ENCODE measurements at places on chromosomes 1 and 21. TPM values are rescaled to one million over a fixed set of nuclear protein-coding genes. Genes with fewer than 3 reads are reported as not detected.

RPTN gene
- not detected for total RNA-seq

LCE1C gene
- total RNA-seq = not detected

ITLN1 gene
- total RNA-seq = not detected

PTGS2 gene
- total RNA-seq = 7.5 TPM

KRTAP21-2 gene
- total RNA-seq = not detected

TRIM63 gene
- 1.8 TPM for total RNA-seq

KCNC4 gene
- 3.0 TPM for total RNA-seq

EPHA8 gene
- 0.03 TPM for total RNA-seq

TMEM61 gene
- 0.56 TPM for total RNA-seq

GRIK1 gene
- not detected for total RNA-seq

PRAMEF8 gene
- not detected for total RNA-seq

NOS1AP gene
- total RNA-seq = 0.18 TPM

HAO2 gene
- not detected for total RNA-seq

CAPN8 gene
- 1.8 TPM for total RNA-seq

ICOSLG gene
- 4.2 TPM for total RNA-seq

SELL gene
- total RNA-seq = 0.20 TPM

TMEM35B gene
- 15.8 TPM for total RNA-seq

KRTAP25-1 gene
- total RNA-seq = not detected

GPR37L1 gene
- total RNA-seq = 0.14 TPM

AURKAIP1 gene
- total RNA-seq = 168 TPM

KRTAP12-2 gene
- not detected for total RNA-seq

CYP4A11 gene
- total RNA-seq = not detected

HSPA13 gene
- 14.1 TPM for total RNA-seq

HLX gene
- total RNA-seq = 5.6 TPM

RGS13 gene
- total RNA-seq = not detected

HMGN2 gene
- 354 TPM for total RNA-seq

ZFP69B gene
- total RNA-seq = 2.1 TPM

PKP1 gene
- total RNA-seq = 0.03 TPM

UMODL1 gene
- not detected for total RNA-seq

NIPAL3 gene
- 7.9 TPM for total RNA-seq

ARTN gene
- total RNA-seq = 0.46 TPM

FNBP1L gene
- total RNA-seq = 26.4 TPM

SLC44A3 gene
- 1.6 TPM for total RNA-seq
